ENCODE measurements at places on chromosomes 7 and 10.

DNA sequence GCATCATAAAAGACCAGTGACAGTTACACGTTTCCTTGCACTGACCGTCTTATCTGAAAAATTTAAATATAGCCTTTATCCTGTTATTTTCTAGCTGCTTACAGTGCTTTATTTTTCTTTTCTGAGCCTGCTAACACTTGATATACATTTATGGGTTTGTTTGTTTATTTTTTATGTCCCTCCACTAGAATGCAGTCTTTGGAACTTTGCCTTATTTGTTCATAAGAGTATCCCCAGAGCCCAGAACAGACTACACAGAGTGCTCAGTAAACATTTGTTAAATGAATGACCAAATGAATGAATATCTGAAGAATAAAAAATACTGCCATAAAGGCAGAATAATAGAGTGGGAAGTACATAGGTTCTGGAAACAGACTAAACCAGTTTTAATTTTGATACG, 202.3 kb upstream of the LRRN3 start:
- no peak for DNase-seq

DNA sequence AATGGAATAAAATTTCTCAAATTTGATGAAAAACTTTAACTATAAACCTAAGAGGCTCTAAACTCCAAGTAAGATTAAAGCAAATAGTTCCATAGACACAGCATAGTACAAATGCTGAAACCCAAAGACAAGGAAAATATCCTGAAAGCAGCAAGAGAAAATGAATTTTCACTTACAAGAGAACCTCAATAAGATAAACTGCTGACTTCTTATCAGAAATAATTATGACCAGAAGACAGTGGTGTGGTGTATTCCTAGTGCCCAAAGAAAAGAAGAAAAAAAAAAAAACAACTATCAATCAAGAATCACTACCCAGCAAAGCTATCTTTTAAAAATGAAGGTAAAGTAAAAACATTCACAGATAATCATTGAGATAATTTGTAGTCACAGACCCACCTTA, 106.3 kb downstream of the DYNC1I1 start:
- DNase-seq = no peak

GRCh38 chr7:130084037-130084875, 13.9 kb downstream of the KLHDC10 start:
- no peak for DNase-seq

DNA sequence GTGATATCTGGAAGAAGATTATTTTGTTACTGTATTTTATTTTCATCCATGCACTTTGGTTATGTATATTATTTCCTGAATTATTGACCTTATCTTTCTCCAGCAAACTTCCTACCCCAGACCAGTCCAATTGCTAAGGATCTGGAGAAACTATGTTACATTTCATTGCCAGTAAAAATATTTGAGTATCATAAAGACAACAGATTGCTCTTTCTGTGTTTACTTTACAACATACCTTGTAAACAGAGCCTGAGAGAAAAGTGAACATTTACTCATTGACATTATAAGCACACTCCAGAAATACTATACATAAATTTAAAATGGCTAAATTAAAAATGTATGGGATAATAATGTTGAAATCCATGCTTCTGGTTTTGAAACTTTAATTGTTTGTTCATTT, 186.2 kb upstream of the FAM3C start:
- no peak for DNase-seq

- no peak for DNase-seq
Observed at GRCh38 chr10:128300290-128300824, 174.1 kb upstream of the MKI67 start.

DNA sequence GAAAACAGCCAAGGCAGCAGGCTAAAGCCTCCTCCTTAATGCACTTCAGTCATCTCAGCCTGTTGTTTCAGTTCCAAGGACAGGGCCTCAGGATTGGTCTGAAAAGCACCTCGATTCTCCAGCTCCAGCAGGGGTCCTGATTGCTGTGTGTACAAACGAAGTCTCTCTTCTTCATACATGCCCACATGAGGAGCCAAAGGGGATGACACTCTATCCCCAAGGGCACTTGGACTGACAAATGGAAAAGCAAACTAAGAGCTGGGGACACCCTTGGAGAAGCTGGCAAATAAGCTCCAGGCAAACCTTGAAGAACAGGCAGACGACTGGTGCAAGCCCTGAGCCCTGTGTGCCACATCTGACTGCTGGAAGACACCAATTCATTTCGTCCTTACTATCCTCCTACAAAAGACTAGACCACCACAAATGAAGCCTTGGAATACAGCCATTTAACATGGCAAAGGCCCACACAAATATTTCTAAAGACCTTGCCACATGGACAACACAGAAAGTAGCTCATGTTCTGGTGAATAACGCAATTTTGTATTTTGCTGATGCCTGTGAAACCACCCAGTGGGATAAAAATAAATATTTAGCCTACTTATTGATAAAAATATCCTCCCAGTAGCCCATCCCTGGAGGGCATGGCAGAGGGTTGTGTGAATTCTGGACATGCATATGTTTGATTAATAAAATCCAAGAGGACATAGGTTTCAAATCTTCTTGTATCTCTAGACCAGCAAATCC, 61.9 kb downstream of the PARD3 start:
- DNase-seq = no peak

DNA sequence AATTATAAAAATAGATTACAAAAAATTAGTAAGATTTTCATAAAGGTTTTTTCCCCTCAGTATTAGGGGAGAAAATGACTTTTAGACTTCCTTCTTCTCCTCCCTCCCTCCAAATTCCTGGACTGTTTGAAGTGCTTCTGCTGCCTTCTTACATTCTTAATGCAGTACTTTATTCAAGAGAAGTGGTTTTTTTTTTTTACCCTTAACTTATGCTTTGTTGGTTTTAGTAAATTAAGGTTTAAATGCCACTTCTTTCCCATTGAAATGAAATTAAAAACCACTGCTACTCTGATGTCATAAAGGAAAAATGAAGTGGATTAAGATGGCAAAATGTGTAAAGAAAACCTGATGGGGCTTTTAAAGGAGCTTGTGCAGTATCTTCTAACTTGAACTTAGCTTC, 140.7 kb downstream of the VTI1A start:
- no peak for DNase-seq
